ENCODE measurements at places on chromosomes 1 and 21.
A peak's percentile ranks its signal among the peaks of the same experiment; 100 is the strongest.

DNA sequence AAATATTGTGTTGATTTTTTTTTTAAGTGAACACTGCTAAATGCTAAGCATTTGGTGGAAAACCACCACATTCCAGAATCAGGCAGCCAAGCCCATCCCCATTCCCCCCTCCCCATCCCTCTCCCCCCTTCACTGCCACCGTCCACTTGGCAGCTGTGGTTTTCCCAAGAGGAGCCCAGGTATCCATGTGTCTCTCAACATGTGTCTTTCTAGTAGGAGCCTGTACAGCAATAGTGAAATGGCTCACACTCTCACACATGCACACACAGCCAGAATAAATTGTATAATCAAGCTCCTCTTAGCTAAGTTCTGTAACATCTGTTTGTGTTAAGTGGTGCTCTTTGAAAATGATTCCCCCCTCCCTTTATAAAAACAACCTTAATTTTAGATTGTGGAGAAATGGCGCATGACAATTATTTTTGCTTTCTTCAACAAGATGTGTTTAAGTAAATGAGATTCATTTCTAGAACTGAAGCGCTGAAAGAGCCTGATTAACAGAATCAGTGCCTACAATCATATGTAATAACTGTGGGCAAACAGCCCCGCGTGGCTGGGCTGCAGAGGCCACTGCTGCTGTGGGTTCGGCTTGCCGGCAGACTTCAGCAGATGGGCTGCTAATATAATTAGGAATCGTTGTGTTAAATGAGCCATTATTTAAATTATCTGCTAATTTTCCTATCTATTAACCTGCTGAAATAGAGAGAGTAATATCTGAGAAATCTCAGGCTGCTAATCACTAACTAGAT is 43.3 kb downstream of the BACE2 start:
- DNase-seq: no peak

DNA sequence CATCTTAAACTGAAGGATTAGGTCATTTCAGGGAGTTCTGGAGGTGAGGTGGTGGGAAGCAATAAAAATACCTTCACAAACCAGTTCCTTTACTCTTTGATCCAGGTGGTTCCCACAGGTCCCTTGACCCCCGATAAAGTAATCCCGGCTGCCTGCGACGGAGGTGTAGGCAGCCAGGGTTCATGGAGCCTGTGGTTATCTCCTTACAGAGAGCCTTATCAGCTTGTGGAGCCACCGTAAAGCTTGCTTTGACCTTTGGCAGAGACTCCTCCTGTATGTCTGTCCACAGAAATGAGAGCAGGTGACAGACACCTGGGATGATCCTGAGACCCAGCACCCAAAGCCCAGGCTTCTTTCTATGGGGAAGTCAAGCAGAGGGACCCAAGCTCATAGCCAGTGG is 243.4 kb downstream of the KIF26B start:
- no peak for DNase-seq

DNA sequence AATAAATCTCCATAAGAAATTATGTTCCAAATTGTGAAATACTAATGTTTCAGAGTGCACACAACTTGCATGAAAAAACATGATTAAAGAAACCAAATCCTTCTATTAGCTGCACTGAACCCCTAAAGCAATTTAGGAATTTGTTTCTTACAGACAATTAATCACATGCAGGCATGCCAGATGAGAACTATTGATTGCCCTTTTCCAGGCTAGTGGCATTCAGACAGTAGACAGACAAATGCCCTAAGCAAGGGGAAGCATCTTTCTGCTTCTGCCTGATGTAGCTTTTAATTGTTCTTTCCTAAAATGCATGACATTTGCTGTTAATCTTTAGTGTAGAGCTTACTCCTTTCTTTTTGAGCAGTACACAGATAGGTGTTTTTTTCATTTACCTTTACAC is 229.5 kb downstream of the DPYD start:
- no peak for DNase-seq

- DNase-seq: no peak
These were observed 62.0 kb downstream of the TNN start for GRCh38 chr1:175129644-175129996.

GRCh38 chr21:43917515-43918384 is 52.7 kb downstream of the AGPAT3 start:
- DNase-seq: peak; percentile 28

GRCh38 chr1:207361889-207362288 is 40.4 kb downstream of the CD55 start:
- no peak for DNase-seq

- DNase-seq: no peak
These were observed 40.0 kb downstream of the MIA3 start for GRCh38 chr1:222657899-222658298.

DNA sequence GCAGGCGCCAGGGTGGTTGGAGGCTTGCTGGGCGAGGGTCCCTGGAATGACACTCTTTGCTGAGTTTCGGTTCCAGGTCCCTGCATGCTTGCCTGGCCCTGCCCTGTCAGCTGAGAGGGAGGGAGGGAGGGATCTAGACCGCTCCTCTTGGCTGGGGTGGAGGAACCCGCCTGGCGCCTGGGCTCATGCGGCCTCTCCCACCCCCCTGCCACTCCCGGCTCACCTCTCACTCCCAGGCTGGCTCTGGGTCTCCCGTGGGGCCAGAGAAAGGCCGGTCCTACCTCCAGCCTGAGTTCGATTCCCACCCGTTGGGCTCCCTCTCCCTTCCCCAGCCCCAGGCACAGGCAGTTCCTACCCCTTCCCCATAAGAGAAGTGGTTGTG is 19.0 kb upstream of the IFNLR1 start:
- DNase-seq: no peak

GRCh38 chr1:170768929-170769328 is 105.0 kb downstream of the PRRX1 start:
- DNase-seq: no peak

- DNase-seq: peak; percentile 72
These were observed 1.4 kb downstream of the KIF26B start for GRCh38 chr1:245156041-245156735.

DNA sequence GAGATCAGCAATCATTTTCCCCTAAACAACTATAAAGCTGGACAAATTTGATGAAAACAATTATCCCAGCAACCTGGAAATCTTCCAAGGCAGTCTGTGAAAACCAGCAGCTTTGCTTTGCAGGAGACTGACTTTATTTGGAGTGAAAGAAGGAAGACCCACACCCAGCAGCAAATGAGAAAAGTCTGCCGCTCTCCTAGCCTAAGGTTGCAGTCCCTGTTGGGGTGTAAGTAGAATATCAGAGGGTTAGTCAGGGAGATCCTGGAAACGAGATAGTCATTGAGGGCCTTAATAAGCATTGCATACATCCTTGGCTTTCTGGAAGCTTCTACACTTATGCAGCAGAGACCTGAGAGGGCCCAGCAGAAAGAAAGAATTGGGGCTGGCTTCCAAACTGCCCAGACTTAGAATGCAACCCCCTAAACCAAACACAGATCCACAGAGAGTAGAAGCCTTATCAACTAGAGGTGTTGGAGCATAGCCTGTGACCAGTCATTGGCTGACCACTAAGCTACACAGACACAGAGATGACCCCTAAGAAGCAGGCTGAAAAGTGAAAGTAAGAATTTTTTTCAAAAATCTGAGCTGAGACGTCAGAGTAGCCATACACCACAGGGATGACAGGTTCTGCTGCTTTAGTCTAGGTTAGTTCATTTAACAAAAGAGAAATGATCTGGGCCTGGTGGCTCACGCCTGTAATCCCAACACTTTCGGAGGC is 98.3 kb downstream of the LYPLAL1 start:
- DNase-seq: no peak

GRCh38 chr1:171799166-171799565 is 17.7 kb downstream of the METTL13 start:
- DNase-seq: no peak

GRCh38 chr1:59263111-59263510 is 33.8 kb upstream of the FGGY start:
- DNase-seq: no peak

DNA sequence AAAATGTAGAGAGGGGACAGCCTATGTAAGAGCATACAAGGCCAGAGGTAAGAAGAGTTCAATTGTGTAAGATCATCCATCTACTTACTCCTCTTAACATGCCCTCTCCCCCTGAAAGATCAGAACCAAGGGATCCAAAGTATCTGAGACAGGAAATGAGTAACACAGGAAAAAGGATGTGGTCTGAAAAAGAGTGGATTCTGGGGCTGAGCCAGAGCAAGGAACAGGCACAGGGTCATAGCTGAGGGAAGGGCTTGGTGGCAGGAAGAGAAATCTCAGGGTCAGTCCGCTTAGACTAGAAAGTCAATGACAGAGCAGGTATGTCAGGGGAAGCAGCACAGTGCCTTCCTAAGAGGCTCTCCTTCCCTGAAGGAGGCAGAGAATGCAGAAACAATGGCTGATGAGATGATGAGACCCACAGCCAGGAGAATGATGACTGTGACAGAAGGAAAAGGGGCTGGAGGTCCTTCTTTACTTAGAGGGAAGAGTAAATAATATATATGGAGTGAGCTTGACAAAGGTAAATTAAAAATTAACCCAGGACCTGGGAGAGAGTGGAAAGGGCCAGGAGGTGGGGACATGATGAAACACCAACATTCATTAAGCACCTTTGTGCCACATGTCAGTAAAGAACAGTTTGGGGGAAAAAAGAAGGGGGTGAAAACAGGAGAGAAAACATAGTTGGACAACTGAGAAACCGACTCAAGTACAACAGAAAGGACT is 26.2 kb upstream of the A3GALT2 start:
- no peak for DNase-seq

DNA sequence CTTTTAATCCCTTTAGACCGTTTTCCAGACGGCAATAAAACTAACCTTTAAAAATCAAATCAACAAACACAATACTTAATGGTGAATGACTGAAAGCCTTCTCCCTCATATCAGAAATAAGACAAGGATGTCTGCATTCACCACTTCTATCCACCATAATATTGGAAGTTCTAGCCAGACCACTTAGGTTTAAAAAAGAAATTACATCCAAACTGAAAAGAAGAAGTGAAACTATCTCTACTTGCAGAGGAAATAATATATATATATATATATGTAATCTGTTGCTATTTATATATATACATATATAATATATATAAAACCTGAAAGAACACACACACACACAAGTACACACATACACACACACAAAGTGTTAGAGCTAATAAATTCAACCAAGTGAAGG is 100.4 kb downstream of the BRINP3 start:
- no peak for DNase-seq

GRCh38 chr1:15174615-15174983 is 21.1 kb downstream of the TMEM51 start:
- no peak for DNase-seq

- no peak for DNase-seq
These were observed 13.6 kb upstream of the C1orf185 start for GRCh38 chr1:51088474-51088873.

- DNase-seq: no peak
These were observed 35.0 kb downstream of the DHCR24 start for GRCh38 chr1:54851936-54852524.

- DNase-seq: no peak
These were observed 20.9 kb downstream of the GADD45A start for GRCh38 chr1:67705735-67706453.

- DNase-seq: no peak
These were observed 34.9 kb upstream of the CDC42BPA start for GRCh38 chr1:227353186-227353585.

DNA sequence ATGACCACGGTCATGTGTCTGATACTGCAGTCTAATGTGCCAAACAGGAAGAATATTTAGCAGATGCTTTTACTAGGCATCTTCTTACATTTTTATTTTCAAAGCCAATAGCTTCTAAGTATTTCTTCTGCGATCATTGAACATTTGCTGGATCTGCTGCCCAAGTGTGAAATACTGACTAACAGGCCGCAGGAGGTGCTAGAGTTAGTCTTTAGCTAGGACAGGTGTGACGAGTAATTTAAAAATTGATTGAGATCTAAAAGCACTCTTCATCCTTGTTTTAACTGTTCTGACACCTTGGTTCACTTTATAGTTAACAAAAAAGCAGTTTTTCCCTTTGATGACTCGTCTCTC is 748 bp upstream of the FAM78B start:
- no peak for DNase-seq

DNA sequence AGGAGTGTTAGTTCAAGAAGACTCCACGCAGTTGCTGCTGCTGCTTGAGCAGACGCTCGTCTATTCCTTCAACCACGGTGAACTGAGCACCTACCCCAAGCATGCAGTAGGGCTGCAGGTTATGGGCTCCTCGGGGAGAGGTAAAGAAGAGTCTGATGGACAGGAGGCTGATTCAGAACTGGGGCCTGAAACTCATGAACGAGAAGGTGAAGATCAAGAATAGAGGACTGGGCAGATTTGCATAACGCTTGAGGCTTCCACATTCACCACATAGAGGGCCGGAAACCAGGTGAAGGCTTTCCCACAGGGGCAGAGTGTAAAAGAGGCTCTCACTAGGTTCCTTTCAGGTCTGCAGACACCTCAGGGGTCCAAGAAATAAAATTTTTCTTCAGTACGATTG is 9.1 kb downstream of the ABCA4 start:
- no peak for DNase-seq

DNA sequence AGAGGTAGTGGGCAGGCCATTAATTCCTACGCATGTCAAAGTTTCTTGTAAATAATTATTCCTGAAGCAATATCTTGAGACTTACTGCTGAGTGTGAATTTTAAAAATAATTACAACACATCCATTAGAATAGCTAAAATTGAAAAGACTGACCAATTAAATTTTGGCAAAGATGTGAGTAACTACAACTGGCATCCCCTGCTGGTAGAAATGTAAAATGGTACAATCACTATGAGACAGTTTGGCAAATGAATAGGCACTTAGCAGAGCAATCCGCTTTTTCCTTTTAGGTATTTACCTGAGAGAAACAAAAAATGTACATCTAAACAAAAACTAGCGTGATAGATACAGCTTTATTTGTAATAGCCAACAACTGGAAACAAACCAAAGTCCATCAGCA is 798.9 kb downstream of the BRINP3 start:
- DNase-seq: no peak

GRCh38 chr1:20383631-20384030 is 93.0 kb downstream of the VWA5B1 start:
- DNase-seq: no peak

All from stimulated activated naive CD4-positive, alpha-beta T cell treated with Interleukin-2 at 50 U/mL for 16 hours (primary cell).